ENCODE measurements at places on chromosomes 3 and 15. TPM values are rescaled to one million over a fixed set of nuclear protein-coding genes. Genes with fewer than 3 reads are reported as not detected.

DNA sequence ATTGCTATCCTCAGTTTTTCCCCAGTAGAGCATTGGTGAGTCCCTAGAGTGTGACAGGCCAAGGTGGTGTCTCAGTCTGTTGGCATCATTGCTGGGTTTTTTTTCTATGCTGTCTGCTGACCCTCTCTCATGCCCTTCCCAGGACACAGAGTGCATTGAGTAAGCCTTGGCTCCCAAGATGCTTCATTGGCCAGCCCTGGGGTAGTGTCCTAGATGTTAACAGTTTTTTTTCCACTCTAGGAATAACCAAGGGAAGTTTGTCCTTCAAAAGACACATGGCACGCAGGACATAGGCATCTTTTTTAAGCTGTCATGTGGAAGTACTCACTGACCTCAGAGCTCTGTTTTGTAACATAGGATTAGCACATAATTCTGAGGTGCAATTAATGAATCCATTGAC lies 19.5 kb downstream of the ADAMTSL3 start:
- DNase-seq: no peak

DNA sequence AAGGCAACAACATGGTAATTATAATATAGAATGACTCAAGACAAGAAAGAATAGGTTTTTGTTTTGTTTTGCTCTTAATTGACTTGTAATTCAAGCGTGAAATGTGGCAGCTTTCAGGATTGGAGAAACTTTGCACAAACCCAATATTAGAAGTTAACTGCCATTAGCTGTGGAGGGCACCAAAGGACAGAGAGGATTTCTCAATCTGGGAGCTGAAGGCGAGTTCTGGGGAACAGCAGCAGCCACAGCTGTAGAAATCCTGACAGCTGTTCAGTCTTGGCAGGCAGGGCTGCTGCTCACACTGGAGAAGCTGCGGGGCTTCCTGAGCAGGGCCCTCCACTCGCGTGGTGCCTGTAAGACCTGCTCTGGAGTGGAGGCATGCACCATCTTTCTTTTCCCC lies 182.2 kb upstream of the IL12A start:
- no peak for DNase-seq

- DNase-seq: no peak
Measured at GRCh38 chr15:69096626-69097025, 63.8 kb upstream of the GLCE start.

DNA sequence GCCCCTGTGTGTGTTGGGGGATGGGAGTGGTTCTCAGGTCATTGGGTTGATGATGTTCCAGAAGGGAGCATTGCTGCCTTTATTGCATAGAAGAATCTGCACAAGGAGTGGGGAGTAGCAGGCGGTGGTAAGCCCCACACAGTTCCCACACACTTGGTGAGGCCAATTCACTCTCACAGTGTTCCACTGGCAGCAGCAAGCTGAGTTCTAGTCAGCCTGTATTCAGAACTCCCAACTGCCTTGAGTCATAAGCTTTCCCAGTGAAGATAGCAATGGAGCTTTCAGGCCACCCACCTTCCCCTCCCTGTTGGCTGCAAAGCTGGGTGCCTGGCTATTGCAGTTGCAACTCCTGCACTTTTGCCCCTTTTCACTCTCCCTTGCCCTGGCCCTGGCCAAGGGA lies 181.1 kb upstream of the RBMS3 start:
- DNase-seq: no peak

GRCh38 chr15:70236341-70237086 lies 138.8 kb upstream of the TLE3 start:
- DNase-seq: no peak

GRCh38 chr15:56017920-56018319 lies 24.5 kb upstream of the NEDD4 start:
- DNase-seq: no peak

DNA sequence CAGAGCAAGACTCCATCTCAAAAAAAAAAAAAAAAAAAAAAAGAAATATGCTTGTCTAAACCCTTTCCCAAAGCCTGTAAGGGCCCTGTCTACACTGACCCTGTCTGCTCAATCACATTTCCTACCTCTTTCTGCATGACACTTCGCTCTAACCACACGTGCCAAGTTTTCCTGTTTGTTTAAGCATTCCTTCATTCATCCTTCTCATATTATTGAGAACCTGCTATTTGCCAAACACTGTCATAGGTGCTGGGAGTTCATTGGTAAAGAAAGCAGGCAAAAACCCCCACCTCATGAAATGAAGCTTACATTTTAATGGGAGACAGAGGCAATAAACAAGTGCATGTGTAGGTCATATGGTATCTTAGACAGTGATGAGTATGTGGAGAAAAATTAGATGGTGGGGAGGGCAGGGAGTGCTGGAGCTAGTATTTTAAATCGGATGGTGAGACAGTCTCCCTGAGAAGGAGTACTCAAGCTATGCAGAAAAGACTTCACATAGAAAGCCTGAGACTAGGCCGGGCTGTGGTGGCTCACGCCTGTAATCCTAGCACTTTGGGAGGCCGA lies 48.0 kb downstream of the B3GNT5 start:
- no peak for DNase-seq

DNA sequence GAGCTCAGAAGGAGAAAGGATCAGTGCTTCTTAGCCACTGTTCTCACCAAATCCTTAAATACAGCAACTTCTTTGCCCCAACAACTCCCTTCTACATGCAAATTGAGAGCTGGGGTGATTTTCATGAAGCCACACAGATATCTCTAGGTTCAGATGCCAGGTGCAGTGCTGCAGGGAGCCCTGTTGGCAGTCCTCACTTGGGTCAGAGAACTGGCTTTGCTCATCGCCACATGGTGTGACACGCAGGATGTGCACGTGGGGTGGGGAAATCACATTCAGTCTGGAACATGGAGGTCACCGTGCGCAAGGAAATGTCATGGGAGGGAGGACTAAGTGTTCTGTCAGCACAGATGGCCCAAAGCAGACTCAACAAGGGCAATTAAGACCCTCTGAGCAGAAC lies 103.8 kb downstream of the WDR76 start:
- no peak for DNase-seq

DNA sequence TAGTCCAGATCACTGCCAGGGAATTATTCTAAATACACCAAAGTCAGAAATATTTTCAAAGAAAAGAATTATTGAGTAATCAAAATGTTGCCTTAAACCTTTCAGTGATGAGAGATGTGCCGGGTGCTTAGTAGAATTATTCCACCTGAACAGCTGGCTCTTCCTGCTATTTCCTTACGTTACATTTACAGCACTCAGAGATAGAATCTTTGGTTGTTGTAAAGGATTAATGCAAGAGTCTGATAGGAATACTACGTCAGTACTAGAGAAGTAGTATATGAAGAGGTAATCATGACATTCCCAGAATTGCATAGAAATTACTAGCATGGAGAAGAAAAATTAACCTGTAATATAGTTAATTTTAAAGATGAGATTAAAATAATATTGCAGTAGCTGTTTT lies 50.9 kb upstream of the ZDHHC23 start:
- no peak for DNase-seq

DNA sequence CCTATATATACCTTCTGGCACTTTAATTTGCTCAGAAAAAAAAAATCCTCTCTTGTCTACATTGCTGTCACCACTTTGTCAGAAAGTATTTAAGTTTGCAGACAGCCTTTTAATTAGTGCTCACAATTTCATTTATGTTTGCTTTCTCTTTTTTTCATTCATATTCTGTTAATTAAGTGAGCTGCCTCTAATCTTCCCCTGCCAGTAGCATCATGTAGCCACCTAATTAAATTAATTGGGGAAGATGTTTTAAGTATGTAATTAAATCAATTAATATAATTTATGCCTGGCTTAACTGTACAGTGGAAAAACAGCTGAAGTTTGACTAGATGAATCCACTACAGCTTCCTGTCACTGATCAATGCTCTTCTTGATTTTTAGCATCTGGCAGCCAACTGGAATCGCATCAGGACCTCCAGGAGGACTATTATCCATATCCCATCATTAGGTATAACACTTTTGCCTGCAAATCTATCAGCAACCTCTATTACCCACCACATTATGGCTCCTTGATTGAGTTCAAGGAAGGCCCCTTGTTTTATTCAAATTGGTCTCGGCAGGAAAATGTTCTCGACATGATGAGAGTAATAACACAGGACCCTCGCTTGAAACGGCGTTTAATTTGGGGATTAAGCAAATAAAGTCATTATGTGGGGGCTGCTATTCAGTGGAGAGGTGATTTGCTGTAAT lies 118.5 kb downstream of the IQCH start:
- DNase-seq: no peak

DNA sequence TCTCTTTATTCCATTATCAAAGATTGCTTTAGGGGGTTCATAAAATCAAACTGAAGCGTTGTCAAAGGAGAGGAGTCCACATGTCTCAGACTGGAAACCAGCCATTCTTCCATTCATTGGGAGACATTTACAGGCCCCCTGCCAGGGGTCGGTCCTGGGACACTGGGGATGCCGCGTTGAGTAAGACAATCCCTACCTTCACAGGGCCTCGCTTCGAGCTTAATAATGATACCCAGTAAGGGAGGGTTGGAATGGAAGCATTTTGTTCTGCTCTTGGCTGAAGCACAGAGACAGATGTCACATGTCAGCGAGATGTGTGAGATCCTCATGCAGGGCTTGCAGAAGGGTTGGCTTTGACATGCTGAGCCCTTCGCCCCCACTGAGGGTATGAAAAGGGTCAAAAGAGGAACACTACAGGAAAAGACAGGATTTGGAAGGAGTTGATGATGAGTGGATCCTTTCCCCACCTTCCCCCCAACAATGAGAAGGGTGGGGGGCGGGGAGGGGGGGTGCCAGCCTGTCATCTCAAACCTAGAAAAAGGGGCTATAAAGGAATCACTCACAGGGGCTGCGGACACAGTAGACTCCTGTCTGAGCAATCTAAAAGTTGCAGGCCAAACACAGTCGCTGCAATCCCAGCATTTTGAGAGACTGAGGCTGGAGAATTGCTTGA lies 25.6 kb upstream of the ARL8B start:
- no peak for DNase-seq

DNA sequence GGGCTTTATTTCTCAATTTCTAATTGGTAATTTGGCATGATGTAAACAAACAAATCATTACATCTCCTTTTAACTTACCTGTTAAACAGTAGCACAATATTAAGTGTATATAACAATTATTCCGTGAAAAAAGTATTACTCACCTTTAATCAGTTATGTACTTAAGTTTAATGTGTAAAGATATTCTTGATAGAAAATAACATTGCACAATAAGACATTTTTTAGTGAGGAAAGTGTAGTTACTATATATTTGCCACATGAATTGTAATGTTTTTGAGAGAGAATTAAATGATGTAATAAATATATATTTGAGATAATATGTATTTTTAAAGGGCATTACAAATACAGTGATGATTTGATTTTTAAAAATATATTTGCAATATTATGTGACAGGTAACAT lies 10.9 kb upstream of the CCNB2 start:
- no peak for DNase-seq

- DNase-seq: no peak
Measured at GRCh38 chr3:52454250-52454937, 553 bp upstream of the TNNC1 start.

DNA sequence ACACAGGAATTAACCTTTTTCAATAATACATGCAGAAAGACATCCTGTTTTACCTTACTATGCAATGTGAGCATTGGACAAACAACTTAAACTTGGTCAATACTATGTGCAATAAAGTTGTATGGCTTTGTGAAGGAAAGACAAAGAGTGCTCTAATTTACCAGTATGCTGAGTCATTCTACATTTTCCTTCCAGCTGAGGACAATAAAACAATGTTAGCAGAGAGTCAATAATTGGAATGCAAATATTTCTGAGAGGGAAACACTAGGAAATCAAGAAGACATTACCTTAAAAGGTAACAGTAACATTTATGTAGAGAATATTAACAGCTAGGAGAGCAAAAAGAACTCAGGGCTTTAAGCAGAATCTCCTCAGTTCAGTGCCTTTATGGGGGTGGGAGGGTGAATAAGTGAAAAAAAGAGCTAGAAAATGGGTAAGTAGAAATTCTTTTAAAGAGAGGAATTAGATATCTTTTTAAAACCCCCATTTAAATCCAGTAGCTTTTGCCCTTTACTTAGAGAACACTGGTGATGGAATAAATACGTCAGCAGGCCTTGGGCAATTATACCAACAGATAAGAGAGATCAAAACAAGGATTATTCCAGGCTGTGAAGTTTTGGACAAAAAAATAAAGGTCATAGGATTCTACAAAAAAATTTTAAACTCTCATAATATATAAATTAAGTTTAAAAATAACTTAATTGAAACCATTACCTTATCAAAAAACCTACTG lies 11.6 kb upstream of the HGD start:
- DNase-seq: no peak

DNA sequence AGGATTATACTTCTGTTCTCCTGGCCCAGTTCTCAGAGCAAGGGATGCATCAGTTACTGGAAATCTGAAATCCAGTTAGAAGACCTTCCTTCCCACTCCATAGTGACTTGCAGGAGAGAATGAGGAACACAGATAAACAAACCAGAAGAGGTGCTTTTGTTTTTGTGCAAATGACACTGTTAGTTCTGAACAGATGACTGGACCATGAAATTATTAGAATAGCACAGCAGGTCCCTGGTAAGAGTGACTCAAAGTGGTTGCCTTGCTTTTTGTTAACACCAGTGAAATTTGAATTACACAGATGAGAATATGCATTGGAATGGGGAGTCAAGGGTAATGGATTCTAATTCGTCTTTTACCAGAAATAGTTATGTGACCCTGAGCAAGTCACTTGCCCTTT lies 30.4 kb upstream of the LRIG1 start:
- no peak for DNase-seq

- no peak for DNase-seq
Measured at GRCh38 chr3:7934362-7934761, 567.3 kb upstream of the LMCD1 start.

- no peak for DNase-seq
Measured at GRCh38 chr3:166471074-166471767, 634.0 kb upstream of the BCHE start.

- no peak for DNase-seq
Measured at GRCh38 chr15:81284256-81285031, 39.5 kb downstream of the STARD5 start.

DNA sequence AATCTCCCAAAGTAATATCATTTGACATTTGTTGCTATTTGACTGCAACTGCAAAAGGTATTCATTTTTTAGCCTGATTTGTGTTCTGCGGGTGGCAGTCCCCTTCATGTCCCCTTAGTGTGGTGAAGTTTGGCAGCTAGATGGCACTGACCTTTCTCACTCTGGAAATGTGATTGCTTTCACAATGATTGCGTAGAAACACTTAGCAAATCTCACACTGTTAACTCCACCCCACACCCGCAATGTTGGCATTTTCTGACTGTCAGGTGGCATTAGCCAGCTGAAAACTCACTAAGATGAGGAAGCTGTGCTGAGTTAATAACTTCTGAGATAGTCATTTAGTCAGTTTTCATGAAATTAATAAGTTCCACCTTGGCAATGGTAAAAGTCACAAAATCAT lies 76.9 kb downstream of the TRIM69 start:
- DNase-seq: no peak

- peak; percentile 69 for DNase-seq
Measured at GRCh38 chr15:68924866-68925560, 5.3 kb upstream of the SPESP1 start.

- DNase-seq: no peak
Measured at GRCh38 chr3:154972951-154973350, 107.2 kb upstream of the MME start.

Gene ATP2B2
- 0.42 TPM for total RNA-seq

Gene DGKG
- total RNA-seq: 14.5 TPM

Gene ADAMTS7
- total RNA-seq: 1.8 TPM

Gene ZBED2
- 56.0 TPM for total RNA-seq

Gene PRTG
- total RNA-seq: 84.1 TPM

Gene MORC1
- not detected for total RNA-seq

Gene RHOV
- not detected for total RNA-seq

Gene SLC25A26
- total RNA-seq: 32.8 TPM

Gene THRB
- total RNA-seq: 14.9 TPM

Gene ZNF502
- total RNA-seq: 6.4 TPM

Gene CCDC9B
- total RNA-seq: 126 TPM

Gene COLQ
- total RNA-seq: 2.9 TPM

Gene EFHB
- total RNA-seq: 1.3 TPM
